Stimulated activated CD8-positive, alpha-beta memory T cell treated with anti-CD3 and anti-CD28 coated beads, Interleukin-4, amount 100 ng/mL, for 1 hour (primary cell): ENCODE measurements at places on chromosomes 3 and 15.

DNA sequence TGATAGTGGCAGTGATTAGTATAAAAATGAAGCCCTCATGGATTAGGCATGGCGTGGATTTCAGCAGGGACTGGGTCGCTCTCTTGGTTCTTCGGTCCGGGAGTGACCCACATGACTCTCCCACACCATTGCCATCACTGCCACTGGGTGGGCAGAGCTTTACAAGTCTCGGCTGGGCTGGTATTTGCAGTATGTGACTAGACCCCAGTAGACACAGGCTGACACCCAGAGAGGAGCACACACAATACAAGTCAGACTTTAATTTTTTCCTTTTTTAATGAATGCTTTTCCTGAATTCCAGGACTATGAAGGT lies 1.5 kb downstream of the SV2B start:
- DNase-seq = no peak

DNA sequence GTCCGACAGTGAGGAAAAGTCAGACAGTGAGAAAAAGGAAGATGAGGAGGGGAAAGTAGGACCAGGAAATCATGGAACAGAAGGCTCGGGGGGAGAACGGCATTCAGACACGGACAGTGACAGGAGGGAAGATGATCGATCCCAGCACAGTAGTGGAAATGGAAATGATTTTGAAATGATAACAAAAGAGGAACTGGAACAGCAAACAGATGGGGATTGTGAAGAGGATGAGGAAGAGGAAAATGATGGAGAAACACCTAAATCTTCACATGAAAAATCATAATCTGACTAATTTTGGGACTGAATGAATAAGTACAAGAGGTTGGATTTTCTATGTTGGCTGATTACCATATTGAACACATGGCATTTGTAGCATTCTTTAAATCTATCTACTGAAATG lies 26.2 kb downstream of the SEC62 start:
- no peak for DNase-seq

GRCh38 chr15:83250781-83251180 lies 33.7 kb downstream of the BNC1 start:
- no peak for DNase-seq

- DNase-seq = no peak
These were observed 154.5 kb upstream of the TSC22D2 start for GRCh38 chr3:150253622-150254021.

GRCh38 chr15:62325597-62325996 lies 160.5 kb upstream of the C2CD4B start:
- no peak for DNase-seq

DNA sequence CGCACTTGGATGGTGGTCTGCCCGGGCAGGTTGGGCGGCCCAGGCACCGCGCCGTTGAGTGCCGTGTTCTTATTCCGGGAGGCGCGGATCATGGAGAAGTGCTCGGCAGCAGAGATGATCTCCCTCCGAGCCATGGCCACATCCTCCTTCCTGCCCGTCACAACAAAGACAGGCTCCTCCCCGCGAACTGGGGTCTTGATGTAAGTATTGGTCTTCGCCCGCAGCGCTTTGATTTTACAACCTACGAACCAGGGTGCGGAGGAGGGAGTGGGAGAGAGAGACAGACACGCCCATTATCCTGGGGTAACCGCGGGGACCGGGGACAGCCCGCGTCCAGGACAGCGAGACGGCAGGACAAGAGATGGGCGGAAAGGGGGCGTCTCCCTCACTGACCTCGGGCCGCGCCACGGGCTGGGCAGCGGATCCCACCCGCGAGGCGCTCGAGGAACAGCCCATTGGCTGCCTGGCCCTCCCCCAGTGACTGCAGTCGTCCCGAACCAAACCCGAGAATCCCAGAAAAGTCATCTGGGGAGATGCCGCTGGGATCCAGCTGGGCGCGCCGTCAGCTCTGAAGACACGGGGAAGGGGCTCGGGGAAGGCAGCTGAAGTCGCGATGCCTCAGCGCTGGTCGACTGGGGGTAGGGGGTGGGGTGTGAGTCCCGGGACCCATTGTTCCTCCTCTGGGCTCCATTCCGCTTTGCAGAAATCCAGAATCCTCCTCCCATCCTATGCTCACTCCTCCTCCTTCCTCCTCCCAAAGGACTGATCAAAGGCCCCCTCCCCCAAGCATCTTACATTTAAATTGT lies 1.2 kb downstream of the MEX3B start:
- no peak for DNase-seq
